Osteoblast (primary cell): ENCODE measurements at places on chromosomes 2 and 18.

DNA sequence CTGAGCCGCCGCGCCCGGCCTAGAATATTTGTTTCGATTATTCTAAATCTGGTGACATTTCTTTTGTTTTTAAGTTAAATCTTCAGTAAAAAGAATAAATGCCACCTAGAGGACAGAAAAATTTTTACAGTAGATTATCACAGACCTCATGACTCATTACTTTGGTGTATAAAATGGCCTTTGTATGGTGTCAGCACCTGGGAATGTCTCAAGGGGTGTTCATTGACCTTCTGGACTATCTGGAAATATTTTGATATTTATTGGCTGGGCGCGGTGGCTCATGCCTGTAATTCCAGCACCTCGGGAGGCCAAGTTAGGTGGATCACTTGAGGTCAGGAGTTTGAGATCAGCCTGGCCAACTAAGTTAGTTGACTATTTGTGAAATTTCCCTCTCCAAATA, 30.3 kb upstream of the SLC30A6 start:
- DNase-seq: peak; percentile 84

DNA sequence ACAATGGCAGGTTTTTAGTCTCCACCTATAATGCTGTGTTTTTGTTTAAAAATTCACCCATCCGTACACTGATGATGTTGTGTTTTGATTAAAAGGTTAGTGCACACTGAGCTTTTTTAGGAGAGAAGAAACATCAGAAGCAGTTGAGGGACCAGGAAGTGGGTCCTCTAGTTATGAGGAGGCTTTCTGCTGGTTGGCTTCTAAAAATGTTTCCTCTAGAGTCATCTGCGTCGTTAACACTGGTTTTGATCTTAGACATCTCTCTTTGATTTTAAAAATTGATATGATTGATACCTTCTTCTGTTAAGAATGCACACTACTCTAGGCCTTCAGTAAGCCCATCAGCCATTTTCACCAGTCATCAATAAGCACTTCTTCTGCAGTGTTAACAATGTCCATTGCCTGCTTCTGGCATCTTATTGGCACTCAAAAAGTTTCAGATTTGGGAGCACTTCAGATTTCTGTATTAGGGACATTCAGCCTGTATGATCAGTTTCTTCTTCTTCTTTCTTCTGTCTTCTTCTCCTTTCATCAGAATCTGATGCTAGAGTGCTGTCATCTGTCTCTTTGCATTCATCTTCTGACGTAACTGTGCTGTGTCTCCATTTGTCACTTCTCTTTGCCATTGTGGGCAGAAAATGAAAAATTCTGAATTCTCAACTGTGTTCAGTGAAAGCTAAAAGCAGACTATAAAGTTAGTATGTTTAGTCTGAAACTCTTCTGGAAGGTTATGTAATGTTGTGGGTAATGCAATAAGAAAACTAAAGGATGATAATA, 56.3 kb downstream of the PHLPP1 start:
- DNase-seq: no peak

DNA sequence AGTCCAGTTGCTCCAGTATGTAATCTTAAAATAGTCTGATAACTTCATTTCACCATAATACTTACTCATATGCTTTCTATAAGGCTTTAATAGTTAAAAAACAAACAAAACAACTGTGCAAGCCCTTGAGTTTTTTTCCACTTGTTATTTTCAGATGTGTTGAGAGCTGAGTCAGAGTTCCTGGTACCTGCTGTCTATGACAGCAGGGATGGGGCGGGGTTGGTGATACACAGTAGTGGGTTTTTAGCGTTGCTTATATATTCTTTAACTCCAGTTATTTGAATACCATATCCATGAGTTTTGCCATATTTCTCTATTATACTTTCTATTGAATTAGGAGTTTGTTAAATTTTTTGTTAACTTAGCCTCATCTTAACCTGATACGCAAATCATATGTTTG, 5.0 kb downstream of the NAPG start:
- DNase-seq: no peak

GRCh38 chr2:29606104-29607037, 315.0 kb downstream of the ALK start:
- DNase-seq: peak; percentile 93

DNA sequence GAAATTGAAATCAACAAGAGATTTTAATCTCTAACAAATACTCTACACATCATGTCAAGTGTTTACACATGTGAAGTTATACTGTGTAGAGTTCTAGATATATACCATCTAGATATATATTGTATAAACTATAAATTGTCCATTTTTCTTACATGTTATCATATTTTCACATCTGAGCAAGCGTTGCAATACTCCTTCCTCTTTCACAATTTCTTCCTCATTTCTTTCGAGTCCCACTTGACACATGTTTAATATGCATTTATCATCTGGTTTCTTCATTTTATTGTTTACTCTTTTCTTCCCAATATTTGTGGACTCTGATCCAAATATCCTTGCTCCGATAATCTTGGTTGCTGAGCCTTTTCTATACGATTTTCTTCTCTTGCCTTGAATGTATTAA, 50.2 kb downstream of the UNC80 start:
- DNase-seq: no peak

DNA sequence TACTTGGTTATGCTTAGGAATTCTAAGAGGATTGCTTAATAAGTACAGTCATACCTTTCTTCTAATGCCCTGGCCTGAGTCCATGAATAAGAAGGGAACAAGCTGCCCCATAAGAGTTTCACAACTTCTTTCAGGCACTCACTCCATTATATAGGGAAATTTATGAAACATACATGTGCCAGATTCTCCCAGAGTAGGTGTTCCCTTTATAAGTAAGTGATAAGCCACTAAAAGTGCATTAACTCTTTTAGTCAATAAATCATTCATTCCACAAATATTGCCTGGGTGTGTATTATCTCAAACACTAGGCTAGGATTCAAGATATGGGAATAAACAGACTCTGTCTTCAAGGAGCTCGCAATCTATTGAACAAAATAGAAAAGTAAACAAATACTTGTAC, 84.5 kb upstream of the RBBP8 start:
- DNase-seq: no peak

DNA sequence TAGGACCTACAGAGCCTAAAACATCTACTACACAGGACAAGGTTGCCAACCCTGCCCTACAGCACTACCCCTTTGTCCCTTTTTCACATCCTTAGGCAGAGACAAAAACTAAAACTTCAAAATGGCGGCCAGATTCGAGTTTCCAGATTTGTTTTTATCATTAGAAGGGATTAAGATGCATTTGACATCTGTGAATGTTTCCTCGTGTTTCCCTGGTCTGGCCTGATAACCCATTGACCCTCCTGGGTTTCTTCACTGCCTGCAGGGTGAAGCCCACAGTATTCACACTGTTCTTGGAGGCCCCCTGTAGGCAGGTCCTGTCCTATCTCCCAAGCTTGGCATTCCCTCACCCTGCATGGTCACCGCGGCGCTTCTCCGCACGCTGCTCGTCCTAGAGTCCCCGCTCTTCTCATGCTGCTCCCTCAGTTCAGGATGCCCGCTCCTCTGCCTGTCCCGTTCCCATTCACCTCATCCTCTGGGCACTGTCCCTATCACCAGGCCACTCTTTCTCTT, 67.6 kb downstream of the TPGS2 start:
- DNase-seq: no peak

- no peak for DNase-seq
These were observed 4.8 kb downstream of the SSB start for GRCh38 chr2:169803480-169803879.

DNA sequence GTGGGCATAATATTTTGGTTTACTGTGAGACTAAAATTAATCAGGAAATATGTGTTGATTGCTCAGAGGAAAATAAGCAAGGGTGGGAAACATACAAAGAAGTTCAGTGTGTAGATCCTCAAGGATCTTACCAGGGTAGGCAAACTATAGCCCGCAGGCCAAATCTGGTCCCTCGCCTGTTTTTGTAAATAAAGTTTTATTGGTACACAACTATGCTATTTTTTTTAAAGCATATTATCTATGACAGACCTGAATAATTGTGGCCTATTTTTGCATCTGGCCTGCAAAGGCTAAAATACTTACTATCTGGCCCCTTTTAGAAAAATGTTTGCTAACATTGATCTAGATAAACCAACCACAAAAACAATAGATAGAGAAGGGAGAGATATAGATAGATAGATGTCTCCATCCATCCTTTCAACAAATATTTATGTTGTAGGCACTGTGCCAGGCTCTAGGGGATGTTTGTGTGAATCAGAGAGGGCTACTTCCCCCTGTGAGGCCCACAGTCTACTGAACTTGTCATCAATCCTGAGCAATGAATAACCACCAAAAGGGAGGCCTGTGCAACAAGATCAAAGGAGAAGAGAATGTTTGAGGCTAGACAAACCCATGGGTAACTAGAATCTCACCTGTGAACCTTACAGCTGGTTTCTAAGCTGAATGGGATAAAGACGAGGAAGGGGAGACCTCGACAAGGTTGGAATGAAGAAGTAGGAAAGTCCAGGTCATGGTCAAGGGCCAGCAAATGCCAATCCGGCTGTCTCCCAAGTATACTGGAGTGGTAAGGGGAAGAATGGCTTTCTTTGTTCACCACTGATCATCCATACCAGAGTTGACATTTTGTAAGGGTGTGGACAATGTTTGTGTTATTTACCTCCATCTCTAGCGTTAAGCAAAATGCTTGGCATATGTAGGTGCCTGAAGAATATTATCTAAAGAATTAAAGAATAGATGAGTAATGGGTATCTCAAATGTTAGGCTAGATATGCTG, 23.6 kb downstream of the ALPK2 start:
- no peak for DNase-seq

DNA sequence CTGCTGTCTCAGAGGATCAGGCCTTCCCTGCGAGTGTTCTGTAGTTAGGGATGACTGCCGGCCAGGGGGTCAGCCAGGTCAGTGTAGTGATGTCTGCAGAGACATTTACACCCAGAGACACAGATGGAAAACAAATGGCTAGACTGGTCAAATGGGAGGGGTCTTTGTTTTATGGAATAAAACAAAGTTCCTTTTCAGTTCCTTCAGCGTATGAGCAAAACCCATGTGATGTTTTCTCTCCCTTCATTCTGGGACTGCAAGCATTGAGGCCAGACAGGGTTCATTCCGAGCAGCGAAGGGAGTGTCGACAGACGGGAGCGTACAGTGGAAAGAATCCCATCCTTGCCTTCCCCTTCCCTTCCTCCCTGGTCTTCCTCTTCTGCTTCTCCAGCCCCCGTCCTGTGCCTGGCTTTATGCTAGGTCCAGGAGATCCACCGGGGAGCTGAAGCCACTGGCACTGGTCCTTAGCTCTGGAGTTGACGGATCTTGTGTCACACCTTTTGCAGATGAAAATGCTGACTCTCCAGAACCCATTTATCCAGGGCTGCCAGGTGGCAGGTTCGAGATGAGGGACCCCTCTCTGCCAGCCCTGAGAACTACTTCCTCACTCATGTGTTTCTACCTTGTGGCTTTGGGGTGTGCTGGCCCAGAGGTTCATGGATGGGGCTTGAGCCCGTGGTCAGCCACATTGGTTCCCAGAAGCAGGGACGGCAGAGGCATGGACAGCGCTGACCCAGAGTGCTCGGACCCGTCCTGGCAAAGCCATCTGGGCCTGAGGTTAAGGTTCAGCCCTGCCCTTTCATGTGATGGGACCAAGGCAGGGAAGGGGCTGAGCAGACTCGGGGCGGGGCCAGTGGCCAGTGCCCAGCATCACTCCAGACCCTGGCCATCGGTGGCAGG, 24.2 kb downstream of the ITGB1BP1 start:
- DNase-seq: peak; percentile 47

GRCh38 chr2:204335451-204336058, 209.7 kb upstream of the PARD3B start:
- no peak for DNase-seq

GRCh38 chr2:234479465-234479864, 17.4 kb downstream of the ARL4C start:
- DNase-seq: no peak

DNA sequence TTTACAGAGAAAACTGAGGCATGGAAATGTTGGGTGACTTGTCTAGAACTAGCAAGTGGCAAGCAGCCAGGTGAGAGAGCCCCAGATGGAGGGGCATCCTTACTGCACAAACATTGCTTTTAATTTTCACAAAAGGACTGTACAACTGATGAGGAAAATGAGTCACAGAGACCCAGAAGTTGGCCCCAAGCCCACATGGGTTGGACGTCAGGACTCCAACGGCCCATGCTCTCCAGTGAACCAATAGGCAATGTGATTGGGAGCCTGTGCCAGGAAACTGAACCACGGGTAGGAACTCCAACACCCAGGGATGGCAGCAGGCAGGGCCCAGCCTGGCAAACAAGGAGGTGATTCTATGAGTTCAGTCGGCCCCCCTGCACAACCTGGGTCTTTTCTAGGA, 50.8 kb downstream of the PID1 start:
- no peak for DNase-seq

DNA sequence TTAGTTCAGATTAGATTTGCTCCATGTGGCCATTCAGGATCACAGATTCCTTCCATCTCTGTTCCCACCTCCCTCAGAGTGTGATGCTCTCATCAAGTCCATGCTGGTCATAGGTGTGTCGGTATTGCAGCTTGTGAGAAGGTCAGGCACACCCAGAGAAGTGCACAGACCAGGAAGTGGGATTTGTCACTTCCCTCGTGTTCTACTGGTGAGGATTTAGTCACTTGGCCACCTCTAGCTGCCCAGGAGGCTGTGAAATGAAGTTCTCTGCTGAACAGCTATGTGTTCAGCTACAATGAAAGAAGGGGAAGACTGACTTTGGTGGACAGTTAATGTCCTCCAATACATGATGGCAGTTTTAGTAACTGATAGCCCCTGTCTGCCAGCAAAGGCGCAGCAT, 3.5 kb upstream of the LANCL1 start:
- peak; percentile 54 for DNase-seq

DNA sequence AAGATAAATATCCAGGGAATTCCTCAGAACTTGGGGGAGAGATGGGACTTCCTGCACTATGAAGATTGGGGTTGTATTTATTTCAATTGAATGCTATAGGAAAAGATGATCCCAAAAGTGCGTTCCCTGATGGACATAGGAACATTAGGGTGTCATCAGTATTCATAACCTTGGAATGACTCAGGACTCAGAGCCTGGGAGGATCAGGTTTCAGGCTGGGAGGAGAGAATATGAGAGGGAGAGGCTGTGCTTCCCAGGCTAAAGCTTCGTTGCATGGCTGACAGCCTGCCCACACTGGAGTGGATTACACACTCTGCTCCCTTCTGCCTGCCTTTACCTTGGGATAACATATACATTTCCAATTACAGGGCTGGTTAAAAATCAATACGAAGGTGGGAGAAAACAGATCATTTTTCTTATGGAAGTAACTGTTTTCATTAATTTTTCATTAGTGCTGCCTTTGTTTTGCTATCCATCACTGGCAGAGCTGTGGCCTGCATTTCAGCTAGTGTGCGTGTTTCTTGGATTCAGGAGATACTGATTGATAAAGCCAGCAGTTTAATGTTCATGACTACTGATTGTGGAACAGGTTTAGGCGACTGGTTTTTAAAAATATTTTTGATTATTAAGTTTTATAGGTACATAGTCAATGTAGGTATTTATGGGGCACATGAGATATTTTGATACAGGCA, 118.7 kb downstream of the KCTD1 start:
- DNase-seq: peak; percentile 93
